Stimulated activated CD4-positive, alpha-beta T cell treated with anti-CD3 and anti-CD28 coated beads, Interleukin-1b, Interleukin-23, amount 100 ng/mL, for 1 hour (primary cell): ENCODE measurements at places on chromosomes 1 and 21.

DNA sequence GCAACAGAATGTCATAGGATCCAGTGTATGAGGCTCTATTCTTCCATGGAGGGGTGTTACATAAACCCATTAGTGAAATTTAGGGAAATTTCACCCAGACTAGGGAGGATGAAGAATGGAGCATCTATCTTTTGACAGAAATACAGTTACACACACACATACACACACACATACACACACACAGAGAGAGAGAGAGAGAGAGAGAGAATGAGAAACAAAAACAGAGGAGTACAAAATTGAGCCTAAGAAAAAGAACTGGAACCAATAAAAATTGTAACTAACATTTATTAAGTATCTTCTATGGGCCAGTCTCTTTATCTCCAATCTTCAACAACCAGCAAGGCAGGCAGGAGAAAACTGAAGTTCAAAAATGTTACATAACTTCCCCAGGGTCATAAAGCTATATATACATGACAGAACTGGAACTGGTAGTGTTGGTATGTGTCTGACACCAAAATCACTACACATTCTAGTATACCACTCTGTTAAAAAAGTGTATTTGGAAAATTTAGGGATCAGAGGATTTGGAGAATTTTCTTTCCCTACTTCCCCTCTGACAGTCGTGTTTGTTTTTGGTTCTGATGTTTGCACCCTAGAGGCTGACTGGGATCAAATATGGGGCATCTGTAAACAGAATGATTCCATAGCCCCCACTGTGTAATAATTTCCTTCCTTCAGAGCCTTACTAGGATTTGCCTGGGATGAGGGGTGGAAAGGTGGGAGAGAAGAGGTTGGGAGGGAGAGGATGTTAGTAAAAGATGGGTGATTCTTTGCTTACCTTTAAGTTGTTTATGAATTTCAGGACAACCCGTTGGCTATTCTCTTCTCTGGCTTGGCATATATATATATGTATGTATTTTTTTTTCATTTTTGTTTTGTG, 1.0 kb upstream of the ZFYVE9 start:
- DNase-seq, result no peak

GRCh38 chr1:162080472-162081015, 11.1 kb downstream of the NOS1AP start:
- DNase-seq, result no peak

DNA sequence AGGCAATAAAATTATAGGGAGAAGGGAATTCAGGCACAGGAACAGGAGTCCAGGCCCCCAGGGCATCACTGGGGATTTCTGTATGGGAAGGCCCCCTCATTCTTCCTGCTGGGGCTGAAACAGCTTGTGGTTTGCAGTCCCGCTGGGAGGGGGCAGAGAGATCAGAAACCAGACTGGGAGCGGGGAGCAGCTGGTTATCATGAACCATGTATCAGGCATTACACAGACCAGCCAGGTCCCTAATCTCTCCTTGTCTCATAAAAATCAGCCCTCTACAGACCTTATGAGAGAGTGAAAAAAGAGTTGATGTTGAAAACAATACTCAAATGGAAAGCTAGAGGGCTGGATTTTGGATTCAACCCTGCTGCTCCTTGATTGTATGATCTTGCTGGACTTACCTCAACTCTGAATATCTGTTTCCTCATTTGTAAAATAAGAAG, 93.4 kb upstream of the F3 start:
- no peak for DNase-seq

DNA sequence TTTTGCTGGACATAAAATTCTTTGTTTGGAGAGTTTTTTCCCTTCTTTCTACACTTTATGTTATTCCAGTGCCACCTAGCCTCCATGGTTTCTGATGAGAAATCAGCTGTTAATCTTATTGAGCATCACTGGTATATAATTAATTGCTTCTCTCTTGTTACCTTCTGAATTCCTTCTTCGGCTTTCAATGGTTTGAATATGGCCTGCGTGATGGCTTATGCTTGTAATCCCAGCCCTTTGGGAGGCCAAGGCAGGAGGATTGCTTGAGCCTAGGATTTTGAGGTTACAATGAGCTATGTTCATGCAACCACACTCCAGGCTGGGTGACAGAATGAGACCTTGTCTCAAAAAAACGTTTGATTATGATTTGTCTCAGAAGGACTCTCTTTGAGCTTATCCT, 13.0 kb upstream of the CNIH4 start:
- DNase-seq, result no peak

- DNase-seq, result no peak
These were observed 37.6 kb downstream of the MORN1 start for GRCh38 chr1:2353551-2354438.

DNA sequence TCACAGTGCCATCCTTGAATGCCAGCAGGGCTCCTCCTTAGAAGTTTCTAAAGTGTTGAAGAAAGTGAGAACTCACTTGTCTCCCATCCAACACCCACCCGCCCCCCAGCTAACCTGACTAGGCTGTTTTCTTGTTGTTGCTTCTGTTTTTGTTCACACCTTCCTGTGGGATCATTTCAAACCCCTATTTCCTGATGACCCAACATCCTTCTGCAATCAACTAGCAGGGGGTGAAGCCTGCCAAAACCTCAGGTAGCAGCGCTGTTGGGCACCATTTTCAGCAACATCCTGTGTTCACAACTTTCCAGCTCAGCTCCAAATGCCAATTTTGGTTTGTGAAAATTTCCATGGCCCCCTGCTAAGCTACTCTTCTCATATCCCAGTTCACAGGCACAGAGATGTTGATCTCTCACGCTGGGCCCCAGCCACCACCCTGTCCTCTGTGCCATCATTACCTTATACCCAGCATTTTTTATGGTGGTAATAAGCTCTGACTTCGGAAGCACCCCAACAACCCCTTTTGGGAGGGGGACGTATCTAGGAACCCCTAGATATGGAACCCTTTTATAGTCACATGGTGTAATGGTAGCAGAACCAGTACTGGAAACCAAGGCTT, 41.4 kb downstream of the CDC7 start:
- no peak for DNase-seq

DNA sequence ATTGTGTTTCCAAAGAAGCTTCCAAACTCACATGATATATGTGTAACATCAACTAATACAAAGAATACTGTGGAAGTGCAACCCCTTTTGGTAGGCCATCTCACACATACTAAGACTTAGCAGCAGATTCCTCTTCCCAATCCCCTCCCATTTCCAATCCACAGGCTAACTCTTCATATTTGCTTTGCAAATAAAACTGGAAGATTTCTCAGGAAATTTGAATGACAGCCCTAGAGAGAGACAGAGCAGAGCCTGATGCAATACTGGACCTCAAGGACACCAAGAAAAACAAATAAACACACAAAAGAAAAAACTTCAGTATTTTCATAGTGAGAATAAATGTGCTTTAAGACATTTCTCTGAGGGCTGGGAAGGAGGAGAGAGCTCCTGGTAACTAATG, 190.2 kb upstream of the BRINP3 start:
- DNase-seq, result no peak

DNA sequence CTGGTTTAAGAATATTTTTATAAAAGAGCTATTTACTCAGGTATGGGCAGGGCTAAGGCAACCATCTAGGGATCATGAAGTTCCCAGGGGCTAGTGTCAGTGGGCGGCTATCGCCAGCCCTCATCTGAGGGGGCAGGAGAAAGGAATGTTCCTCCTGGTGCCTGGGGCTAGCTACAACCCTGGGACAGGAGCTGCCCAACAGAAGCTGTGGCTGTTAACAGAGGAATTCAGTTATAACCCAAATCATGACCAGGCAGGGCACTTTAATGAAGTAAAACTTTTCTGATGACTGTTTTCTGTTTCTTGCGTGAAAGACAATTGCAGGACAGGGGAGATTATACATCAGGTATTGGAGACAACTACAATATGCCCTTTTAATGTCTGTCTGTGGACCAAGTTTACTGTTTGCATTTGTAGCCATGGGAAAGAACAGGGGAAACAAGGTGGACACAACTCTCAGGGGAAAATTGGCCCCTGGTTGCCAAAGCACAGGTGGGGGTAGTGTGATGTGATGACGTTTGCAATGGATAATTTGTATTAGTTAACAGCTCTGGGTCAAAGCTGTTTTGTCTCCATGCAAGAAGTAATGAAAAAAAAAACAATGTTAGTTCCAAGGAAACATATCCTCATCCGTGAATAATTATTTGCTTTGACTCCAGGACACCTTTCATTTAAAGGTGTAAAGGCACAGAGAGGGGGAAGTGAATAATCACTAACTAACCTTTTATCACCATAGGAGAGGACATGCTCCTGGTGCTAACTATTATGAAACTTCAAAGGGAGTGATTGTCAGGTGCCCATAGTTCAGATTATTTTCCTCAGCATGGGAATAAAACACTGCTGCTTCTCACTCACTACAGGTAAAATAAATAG, 105.2 kb downstream of the TSEN15 start:
- DNase-seq, result no peak

DNA sequence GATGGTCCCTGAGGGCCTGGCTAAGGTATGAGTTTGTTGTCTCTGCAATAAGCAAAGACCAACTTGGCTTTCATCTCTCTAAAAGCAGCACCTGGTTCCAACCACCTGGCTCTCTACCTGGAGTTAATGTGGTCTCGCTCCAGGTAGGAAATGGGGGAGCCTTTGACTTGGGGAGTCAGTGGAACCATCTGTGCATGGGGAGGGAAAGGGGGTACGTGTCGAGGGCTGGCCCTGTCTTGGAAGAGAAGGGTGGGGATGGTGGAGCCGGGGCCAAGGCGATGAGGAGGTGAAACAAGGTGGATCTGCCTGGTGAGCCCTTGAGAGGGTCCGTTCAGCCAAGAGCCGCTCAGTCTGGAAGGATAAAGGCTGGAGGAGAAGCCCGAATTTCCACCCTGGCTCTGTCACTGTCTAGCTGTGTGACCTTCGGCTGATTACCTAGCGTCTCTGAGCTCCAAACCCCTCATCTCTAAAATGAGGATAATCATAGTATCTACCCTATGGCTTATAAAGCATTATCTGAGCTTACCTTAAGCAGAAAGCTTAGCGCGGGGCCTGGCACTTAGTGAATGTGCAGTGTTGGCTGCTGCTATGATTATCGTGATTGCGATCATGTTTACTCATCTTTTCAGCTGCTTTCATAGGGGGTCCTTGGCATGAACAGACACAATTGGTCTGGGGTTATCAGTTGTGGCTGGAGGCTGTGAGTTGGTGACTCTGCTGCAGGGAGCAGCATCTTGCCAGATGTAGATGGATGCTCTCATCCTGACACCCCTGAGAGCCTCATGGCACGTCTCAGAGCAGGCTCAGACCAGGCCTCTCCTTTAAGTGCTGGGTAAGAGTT, 78.7 kb downstream of the ACTL8 start:
- DNase-seq, result no peak

GRCh38 chr1:98565951-98566350, 95.6 kb upstream of the SNX7 start:
- no peak for DNase-seq

GRCh38 chr1:29521438-29521715, 285.1 kb downstream of the PTPRU start:
- DNase-seq, result no peak

DNA sequence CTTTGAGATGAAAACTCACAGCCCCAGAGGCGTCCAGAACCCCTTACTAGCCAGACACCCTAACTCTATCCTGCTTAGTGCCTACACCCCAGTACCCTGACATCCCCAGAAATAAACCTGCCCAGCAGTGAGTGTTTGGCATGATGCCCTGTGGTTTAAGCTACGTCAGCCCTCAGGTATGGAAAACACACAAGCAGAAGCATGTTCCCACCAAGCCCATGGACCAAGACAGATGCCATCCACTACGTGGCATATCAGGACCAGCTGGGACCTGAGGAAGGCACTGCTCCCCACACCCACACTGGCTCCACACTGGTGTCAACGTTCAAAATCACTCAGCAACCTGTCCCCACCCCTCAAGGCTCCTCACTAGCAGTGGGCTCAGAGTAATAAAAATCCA, 116.4 kb downstream of the SYT2 start:
- DNase-seq, result no peak

DNA sequence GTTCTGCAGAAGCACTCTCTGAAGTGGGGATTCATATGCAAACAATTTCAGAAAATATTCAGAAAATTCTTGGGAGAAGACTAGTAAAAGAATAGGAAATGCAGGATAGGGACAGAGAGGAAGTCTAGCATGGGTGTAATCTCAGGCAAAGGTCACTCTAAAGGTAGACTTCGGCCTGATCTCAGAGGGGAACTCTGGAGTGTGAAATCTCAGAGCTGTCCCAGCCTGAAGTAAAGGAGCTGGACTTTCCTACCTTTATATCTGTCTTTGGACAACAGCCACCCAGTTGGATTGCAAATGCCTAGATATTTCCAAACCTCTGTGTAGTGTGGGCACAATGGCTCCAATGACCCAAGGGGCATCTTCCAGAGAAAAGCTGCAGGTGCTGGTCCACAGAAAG, 379.8 kb downstream of the GPATCH2 start:
- no peak for DNase-seq

DNA sequence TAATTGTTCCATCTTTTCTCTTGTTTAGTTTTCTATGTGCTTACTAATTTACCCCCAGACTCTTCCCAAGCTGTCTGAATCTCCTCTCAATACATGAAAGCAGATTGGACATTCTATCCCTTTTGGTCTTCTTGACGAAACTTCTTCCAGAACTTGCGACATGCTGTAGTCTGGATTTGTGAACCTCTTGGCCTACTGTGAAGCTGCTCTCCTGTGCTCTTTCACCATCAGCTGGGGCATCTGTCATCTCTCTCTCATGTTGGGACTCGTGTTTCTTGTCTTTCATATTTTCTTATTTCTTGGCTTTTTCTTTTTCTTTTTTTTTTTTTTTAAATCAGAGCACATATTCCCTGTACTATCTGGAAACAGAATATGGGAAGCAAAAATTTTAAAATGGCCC, 6.8 kb downstream of the CPT2 start:
- no peak for DNase-seq

- DNase-seq, result no peak
These were observed 47.0 kb upstream of the EFHD2 start for GRCh38 chr1:15362737-15363128.
